ENCODE measurements at places on chromosomes 2 and 18.

GRCh38 chr2:96730212-96730611 lies 9.7 kb downstream of the LMAN2L start:
- DNase-seq: no peak

DNA sequence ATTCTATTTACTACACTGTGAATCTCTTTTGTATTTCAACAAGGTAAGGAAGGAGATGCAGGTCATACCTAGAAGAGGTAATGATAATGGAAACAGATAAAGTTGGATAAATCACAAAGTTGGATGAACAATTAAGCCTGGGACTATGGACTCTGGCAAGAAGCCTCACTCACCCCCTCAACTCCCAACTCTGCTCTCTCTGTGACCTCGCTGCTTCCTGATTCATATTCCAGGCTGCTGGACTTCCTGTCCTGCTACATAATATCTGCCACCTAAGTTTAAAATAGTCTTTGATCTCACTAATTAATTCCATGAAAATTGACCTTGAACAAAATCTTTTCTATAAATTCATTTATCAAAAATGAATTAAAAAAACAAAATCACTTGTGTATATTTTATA lies 215.3 kb downstream of the CALCRL start:
- DNase-seq: no peak

DNA sequence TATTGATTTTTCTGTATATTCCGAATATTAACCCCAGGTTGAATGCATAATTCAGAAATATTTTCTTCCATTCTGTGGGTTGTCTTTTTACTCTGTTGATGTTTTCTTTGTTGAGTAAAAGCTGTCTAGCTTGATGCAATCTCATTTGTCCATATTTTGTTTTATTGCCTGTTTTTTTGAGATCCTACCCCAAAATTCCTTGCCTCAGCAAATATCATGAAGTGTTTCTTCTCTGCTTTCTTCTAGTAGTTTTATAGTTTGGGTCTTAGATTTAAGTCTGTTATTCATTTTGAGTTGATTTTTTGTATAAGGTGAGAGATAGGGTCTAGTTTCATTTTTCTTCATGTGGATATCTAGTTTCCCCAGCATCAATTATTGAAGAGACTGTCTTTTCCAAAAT lies 467.9 kb upstream of the GCFC2 start:
- DNase-seq: no peak

GRCh38 chr18:80035997-80036396 lies 1.8 kb downstream of the RBFA start:
- no peak for DNase-seq

DNA sequence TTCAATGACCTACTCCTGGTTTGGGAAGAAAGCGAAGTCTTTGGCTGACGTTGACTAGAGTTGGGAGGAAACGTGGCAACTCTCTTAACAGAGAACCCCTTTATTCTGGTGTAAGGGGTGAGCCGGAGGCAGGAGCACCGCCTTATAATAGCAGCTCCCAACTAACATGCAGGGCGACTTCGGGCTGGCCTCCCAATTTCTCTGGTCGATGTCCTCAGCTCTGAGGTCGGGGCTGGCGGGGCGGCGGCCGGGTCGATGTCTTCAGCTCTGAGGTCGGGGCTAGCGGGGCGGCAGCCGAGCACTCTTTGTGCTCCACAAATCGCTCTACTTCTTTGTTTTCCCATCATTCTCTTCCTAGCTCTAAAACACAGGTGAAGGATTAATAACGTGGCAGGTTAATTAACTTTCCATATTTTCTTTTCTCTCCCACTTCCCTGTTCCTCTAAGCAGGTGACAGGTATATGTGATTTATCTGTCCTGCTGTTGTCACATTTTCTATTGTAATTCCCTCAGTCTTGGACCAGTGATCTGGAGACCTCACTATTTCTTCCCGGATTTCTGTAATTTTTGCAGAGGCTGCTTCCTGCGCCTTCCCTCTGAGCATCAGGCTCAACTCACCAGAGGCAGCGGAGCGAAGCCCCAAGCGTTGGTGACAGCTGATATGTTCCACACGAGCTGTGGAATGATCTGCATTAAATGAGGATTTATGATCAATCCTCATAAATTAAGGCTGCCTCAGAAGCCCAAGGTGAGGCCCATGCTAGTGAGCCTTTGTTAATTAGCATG lies 64.3 kb downstream of the ACKR3 start:
- no peak for DNase-seq

All from tibial nerve (tissue), 4 donors.